ENCODE measurements at places on chromosomes 13 and 19.

- DNase-seq = no peak
Measured at GRCh38 chr13:30149248-30149647, 158.1 kb downstream of the KATNAL1 start.

DNA sequence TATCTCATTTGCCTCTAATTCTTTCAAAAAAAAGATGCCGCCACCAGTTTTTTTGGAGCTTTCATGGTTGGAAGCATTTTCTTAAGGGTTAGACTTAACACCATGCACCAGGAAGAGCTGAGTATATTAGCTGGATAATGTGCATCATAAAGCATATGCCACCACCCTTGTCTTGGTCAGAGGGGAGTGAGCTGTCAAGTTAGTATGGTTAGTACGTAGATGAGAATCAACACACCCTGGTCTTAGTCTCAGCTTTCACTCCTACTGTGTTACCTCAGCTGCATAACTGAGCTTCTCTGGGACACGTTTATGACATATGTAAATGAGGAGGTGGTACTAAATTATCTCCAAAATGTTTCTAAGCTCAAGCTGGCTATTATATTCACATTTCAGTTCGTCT lies 415.6 kb downstream of the DCT start:
- no peak for DNase-seq

DNA sequence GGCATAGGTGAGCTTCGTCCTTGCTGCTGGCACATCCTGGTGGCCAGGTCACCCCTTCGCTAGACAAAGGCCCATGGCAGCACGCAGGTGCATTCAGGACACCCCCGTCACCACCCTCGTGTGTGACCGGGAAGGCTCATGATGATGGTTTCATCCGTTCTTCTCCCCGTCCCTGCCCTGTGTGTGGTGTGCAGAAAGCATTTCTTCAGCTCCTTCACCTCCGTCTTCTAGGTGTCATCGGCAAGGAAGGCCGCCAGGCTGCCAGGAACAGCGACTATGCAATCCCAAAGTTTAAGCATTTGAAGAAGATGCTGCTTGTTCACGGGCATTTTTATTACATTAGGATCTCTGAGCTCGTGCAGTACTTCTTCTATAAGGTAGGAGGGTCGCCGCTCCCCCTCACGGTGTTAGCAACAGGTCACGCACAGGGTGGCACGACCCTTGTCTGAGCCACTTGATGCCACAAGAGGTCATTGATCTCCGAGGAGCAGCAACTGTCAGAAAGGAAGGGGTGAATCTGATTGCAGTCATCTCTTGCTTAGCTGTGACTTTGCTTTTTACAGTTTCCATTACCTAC lies 111.0 kb upstream of the MCF2L start:
- DNase-seq = no peak

- DNase-seq = no peak
Measured at GRCh38 chr19:39937094-39937720, 2.8 kb upstream of the FCGBP start.

DNA sequence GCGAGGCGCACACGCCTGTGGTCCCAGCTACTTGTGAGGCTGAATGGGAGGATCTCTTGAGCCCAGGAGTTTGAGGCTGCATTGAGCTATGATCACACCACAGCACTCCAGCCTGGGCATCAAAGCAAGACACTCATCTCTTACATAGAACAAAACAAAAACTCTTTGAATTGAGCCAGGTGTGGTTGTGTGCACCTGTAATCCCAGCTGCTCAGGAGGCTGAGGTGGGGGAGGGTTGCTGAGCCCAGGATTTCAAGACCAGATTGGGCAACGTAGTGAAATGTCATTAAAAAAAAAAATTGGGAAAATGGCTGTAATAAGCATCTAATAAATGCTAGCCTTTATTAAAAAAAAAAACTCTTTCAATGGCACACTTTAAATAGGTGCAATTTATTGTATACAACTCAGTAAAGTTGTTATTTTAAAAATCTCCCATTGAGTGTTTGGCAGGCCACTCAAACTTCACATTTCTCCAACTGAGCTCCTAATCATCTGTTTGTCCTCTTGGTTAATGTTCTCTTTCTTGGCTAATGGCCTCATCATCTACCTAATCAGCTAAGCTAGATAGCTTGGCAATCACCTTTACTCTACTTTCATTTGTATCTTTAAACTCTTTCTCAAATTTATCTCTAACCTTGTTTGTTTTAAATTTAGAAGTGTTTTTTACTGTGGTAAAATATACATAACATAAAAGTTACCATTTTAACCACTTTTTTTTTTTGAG lies 28.1 kb upstream of the HMGB1 start:
- DNase-seq = no peak

DNA sequence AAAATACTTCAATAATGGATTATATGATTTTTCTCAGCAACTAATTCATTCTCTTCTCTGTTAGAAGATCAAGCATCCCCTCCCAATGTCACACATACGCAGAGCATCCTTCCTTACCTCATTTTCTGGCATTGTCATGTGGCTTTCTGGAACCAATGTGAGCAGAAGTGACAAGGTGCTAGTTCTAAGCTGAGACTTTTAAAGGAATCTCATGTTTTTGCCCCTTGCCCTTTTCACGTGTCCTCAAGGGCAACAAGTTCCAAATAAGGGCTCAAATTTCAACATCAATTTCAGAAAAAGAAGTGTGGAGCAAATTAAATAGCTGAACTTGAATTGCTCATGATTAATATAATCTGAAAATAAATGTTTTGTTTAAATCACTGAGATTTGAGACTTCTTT lies 4.6 kb upstream of the PRR20A start:
- DNase-seq = no peak

DNA sequence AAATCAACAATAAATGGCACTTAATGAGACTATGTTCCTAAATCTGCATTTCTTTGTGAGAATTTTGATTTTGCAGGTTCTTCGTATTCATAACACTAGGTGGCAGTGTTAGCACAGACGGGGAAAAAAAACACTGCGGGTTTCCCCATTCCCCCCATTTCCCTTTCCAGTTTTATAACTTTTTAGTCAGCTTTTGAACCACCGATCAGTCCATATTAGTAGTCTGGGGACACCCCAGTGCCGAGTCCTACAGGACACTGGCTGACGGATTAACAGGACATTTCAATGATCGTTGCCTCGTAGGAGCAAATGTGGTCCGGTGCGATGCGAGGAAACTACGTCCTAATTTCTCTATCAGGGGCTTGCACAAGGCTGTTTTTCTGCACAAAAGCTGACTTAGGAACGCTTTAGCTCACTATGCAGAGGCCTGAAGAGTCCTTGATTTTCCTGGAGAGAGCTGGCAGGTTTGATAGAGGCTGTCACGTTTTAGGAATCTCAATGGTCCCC lies 234.3 kb downstream of the LMO7 start:
- DNase-seq = no peak

GRCh38 chr13:52903320-52903719 lies 54.9 kb upstream of the PCDH8 start:
- no peak for DNase-seq

DNA sequence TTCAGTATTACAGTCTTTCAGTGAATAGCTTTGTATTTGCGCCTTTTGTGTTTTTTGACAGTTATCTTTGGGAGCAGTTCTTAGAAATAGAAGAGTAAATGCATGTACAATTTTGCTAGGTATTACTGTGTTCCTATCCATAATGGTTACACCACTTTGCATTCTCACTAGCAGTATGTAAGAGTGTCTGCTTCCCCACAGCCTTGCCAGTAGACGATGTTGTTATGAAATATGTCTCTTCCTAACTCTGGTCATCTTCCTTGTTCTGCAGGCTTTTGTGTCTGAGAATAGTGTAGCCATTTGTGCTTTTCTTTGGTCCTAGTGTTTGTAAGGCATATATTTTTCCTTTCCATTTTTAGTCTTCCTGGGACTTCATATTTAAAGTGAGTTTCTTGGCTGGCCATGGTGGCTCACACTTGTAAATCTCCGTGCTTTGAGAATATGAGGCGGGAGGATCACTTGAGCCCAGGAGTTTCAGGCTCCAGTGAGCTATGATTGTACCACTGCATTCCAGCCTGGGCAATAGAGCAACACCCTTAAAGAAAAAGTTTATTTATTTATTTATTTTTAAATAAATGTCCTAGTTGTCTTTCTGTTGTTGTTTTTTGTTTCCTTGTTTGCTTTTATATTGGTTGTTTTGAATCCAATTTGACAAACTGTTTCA lies 140.3 kb downstream of the PDS5B start:
- no peak for DNase-seq

GRCh38 chr19:56837492-56838023 lies 3.0 kb downstream of the PEG3 start:
- DNase-seq = no peak

GRCh38 chr19:32456406-32456805 lies 50.8 kb downstream of the DPY19L3 start:
- DNase-seq = no peak

DNA sequence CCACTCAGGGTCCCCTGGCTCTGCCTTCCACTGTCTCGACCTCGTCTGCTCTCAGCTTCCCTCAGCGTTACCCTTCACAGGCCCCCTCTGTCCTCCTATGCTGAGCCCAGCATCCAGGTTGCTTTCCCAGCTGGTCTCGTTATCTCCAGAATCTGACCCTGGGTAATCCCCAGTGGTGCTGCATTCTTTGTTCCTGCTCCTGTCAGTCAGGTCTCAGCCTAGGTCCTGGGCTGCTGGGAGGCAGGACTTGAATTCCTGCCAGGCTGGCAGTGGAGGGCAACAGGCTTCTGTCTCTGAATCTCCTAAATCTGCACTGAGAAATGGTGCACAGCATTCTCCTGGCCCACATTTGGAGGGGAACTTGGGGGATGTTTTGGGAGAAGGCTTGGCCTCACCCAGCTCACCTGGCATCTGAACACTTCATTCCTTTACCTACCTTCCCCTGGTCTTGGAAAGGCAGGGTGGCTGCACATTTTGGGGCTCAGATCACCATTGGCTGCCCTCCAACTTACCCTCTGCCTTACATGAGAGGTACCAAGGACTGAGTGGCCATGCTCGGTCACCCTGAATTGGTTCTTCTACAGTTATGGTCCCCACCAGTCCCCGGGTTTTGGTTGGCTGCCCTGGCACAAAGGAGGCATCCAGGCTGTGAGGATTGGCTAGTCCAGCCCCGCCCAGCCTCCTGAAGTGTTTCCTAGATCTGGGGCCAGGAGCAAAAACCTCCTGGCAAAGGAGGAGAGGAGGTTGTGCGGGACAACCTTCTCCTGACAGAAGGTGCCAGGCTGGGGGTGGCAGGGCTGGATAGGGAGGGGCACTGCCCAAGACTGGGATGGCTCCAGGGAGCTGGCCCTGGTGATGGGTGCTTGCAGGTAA lies at the start of gene CYP4F8:
Gene CYP4F8, plus strand, starts transcription at position 712 of the 873 bp plus-strand sequence. CDS start 399 bp downstream, outside the sequence.
- no peak for DNase-seq

DNA sequence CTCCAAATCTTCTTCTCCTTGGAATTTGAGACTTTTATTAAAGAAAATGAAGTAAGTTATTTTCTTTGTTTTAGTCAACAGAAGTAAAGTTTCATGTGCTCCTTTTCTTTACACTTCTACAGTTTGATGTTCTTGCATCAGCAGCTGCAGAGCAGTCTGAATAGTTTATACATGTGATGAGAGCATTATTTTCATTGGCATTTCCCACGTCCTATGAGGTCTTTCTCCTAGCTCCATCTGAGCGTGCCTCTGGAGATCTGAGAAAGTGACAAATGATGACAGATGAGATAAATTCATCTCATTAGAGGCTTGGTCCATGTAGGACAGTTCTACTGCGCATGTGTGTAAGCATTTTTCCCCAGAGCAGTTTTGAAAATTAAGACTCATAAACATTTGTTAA lies 1290.0 kb downstream of the UQCRFS1 start:
- DNase-seq = no peak

GRCh38 chr19:2888731-2889224 lies 11.9 kb upstream of the ZNF57 start:
- no peak for DNase-seq

GRCh38 chr13:105436943-105437342 lies 1098.5 kb downstream of the EFNB2 start:
- no peak for DNase-seq
